NT2/D1 (cell line): ENCODE measurements at places on chromosomes 2 and 18.

DNA sequence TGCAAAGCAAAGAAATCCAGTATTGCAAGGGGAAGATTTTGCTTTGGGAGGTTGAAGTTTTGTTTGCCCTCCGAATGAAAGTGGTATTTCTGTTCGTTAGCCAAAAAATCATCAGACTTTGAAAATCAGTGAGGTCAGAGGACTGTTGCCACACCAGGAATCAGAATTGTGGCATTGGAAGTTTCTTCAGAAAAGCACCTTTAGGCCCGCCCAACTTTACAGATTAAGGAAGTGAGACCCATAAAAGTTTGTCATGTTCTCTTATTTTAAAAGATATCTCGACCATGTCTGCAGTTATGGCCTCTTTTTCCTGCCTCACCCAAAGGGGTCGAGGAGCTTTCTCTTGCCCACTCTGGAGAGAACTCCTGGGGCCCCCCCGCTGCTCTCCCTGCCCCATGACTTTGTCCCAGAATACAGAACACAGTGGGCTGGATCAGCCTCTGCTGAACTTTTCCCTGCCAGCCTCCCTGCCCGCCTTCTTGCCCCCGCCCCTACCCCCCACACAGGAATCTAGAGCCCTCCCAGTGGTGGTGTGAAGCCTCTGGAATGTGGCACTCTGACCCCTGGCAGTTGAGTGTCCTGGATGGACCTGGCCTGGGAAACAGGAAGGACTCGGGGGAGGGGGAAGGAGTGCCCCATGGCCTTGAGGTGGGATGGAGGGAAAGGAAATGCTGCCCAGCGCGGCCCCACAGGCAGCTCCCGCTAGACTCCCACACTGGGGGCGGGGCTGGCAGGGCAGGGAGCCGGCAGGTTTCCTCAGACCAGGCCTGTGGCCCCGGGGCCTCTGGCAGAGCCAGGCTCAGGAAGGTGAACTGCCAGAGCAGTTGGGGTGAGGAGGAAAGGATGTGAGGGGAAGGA is 25.3 kb downstream of the CRIM1 start:
- DNase-seq: no peak

GRCh38 chr18:11148680-11149440 is 509 bp downstream of the PIEZO2 start:
- DNase-seq: no peak

DNA sequence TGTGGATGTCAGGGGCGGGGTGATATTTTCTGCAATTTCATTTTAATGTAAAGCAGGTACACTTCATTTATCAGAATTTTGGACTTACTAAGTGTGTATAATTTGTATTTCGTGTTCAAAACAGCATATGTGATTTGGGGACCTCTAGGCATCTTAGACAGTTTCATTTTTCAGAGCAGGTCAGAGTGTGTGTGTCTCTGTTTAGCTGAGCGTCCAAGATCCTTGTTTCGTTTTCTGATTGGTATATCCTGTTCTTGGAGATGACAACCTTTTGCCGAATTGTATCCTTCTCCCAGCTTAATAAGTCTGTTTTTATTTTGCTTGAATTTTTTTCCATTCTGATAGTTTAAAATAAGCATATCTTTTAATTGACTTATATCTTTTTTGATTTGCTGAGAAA is 128.3 kb downstream of the KCNJ3 start:
- DNase-seq: no peak

- no peak for DNase-seq
These were observed 34.0 kb downstream of the CCDC195 start for GRCh38 chr2:224682134-224682533.

GRCh38 chr2:134227666-134228065 is 26.2 kb upstream of the MGAT5 start:
- no peak for DNase-seq

- DNase-seq: no peak
These were observed 844.9 kb upstream of the CRIM1 start for GRCh38 chr2:35510636-35511035.

- no peak for DNase-seq
These were observed 62.8 kb downstream of the ABCB11 start for GRCh38 chr2:168968342-168968741.

GRCh38 chr18:78679613-78680260 is 299.9 kb upstream of the SALL3 start:
- no peak for DNase-seq

GRCh38 chr18:41870817-41871216 is 84.2 kb upstream of the PIK3C3 start:
- no peak for DNase-seq

DNA sequence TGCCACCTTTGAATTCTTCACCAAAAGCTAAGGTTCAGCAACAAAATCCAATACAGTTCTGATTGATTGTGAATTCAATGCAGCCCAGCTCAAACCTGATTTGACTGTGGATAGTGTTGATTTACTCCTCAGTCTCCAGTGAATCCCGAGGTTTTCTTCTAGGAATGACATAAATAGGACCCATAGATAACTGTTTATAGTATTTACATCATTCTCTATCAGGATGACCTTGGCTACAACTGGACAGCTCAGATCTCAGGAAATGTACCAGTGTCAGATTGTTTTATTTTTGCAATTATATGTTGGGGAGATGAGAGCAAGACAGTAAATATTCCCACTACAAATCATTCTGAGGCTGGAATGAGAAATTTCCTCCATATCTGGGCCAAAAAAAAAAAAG is 21.2 kb downstream of the RBM43 start:
- no peak for DNase-seq

GRCh38 chr2:217218269-217219163 is 358.7 kb upstream of the TNP1 start:
- no peak for DNase-seq

GRCh38 chr2:24626131-24626530 is 135.1 kb downstream of the NCOA1 start:
- DNase-seq: no peak

- no peak for DNase-seq
These were observed 146.9 kb upstream of the STON1 start for GRCh38 chr2:48383036-48383435.

- DNase-seq: no peak
These were observed 5.6 kb downstream of the SNED1 start for GRCh38 chr2:241003830-241004564.

- DNase-seq: peak; percentile 50
These were observed 8.1 kb downstream of the METTL21A start for GRCh38 chr2:207617011-207617671.

DNA sequence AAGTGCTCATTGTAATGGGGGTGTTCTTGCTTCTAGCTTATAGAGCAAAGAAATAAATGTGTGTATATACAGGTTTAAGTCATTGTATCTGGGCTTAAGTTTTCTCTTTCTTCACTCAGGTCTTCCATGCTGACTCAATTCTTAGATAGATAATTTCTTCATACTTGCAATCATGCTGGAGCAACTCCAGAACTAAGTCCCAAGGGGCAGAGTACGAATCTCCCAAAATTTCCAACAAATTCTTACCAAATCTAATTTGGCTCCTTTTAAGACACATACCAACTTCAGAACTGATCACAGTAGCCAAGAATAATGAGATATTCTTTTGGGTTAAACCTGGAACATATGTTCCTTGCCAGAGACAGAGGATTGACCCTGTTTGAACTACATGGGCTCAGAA is 4.3 kb upstream of the SPAG16 start:
- DNase-seq: no peak

- no peak for DNase-seq
These were observed 237.2 kb downstream of the RNF152 start for GRCh38 chr18:61655630-61656029.

GRCh38 chr2:173986805-173987204 is 21.6 kb upstream of the SP3 start:
- no peak for DNase-seq

DNA sequence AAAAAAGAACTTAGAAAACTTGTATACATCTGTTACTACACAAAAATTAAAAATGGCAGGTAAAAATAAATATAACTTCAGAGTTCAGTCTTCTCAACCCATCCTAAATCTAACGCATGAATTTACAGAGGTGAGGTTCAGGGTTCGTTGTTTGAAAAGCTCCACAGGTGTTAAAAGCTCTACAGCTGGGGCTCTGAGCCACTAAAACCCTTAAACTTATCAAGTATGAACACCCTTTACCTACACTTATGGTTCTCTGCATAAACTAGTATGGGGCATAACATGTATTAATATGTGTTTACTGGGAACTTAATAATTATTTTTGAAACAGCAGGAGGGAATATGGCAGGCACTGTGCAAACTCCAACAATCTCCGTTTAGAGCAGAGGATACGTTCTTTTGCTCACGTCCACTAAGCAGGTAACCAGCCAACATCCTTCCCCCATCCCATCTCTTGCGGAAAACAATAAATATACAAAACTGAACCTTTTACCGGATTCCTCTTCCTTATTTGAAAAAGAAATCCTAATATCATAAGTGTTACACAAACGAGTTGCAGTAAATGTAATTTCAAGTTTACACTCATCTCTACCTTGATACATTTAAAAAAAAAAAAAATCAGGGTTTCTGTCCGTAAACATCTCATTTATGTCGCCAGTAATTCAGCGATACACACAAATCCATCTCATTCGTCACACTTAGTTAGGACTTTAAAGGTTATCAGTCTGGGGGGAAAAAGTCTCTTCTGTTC is 1.3 kb downstream of the PIAS2 start:
- DNase-seq: no peak

GRCh38 chr2:102391565-102391964 is 31.4 kb upstream of the IL18RAP start:
- no peak for DNase-seq

DNA sequence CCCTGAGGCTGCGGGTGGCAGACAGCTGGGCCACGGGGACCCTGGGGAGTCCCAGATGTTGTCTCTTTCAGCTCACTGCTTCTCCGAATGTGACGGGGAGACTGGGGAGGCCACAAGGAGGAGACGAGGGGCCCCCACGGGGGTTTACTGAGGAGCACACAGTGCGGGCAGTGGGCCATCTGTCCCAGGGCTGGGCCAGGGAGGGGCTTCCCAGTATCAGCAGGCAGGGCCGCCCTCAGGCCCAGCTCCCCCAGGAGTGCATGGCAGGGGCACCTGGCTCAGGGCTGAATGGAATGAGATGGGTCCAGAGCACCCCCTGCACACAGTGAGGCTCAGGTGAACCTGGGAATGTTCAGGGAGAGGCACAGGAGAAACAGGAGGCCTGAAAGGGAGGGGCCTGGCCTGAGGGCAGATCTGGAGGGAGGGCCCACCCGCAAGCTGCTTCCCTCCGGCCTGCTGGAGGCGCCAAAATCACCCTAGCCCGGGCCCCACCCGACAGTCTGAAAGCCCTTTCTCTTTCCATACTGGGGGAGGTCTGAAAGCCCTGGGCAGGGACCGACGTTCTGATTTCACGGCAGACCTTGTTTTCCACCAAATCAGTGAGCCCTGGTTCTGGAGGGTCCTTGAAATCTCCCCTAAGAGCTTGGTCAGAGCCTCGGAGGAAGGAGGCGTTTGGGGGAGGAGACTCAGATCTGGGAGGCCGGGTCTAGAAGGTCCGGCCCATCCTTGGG is 35.5 kb upstream of the PTMA start:
- no peak for DNase-seq

GRCh38 chr2:118055512-118056164 is 32.6 kb upstream of the INSIG2 start:
- no peak for DNase-seq

- DNase-seq: no peak
These were observed 2.7 kb downstream of the CCDC88A start for GRCh38 chr2:55416786-55417568.

GRCh38 chr18:48470484-48471180 is 61.4 kb upstream of the ZBTB7C start:
- DNase-seq: no peak
